NCI-H1436 (cell line): ENCODE measurements at places on chromosomes 2 and 18.
A peak's percentile ranks its signal among the peaks of the same experiment; 100 is the strongest.

DNA sequence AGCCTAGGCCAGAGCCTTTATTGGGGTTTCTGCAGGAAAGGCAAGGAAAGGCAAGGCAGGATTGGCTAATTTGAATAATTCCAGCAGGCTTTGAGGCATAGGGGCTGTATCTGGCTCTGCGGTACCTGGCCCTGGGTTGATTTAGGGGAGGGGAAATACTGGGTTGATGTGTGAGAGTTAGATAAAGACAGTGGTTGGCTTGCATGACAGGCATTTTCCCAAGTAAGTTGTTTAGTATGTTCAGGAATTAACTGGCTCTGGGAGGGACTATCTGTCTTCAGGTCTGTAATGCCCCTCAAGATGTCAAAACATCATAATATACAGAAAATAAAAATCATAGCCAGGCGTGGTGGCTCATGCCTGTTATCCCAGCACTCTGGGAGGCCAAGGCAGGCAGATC lies 98.7 kb downstream of the UBR3 start:
- DNase-seq = no peak

DNA sequence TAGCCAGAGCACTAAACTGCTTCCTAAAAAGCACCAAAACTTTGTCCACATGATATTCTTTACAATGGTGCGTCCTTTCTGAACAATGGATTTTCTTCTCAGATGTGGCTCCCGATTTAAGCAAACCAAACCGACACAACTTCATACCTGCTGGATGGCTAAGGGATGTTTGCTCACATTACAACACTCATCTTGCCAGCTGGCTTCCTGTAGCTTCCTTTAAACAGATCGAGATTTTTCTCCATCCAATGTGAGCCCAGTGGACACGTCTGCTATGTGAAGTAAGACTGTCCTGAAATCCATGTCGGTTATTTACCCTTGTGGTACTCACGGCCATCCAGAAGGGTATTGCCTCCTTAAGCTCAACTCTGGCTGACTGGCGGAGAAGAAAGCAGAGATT lies 126.5 kb downstream of the MAPK4 start:
- no peak for DNase-seq

- no peak for DNase-seq
Measured at GRCh38 chr2:13686262-13686661, 946.3 kb upstream of the LRATD1 start.

DNA sequence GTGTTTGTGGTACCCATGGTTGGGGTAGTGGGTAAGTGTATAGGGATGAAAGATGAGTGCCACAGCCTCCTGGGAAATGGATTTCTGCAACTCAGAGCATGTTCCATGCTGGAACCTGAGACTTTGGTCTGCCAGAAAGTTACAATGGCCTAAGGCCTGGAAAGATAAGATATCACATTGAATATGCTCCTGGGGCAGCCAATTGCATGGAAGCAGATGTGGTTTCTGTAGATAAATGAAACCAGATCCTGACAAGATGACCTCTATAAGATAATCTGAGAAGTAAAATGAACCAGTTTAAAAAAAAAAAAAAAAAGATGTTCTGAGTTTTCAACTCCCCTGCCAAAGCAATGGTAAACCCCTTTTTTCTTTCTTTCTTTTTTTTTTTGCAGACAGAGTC lies 91.4 kb upstream of the NCK2 start:
- no peak for DNase-seq

DNA sequence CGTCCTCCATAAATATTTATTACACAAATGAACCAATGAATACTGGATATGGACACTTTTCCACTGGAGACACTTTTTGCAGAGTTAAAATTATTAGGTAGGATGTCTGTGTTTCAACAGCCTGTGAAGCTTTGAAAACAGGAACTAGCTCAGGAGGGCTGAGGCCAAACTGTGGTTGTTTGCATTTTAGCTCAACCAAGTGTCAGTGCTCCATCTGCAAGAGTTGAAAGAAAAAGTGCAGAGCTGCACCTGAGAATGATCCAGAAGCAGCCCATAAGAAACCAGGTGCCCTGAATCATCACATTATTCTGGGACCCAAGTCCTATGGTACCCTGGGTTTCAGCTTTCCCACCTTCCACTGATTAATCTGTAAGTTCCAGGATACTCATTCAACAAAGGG lies 180.4 kb downstream of the TRIB2 start:
- no peak for DNase-seq

- DNase-seq = no peak
Measured at GRCh38 chr2:168767258-168767657, 35.2 kb upstream of the NOSTRIN start.

GRCh38 chr2:99507937-99508818 lies 18.4 kb upstream of the REV1 start:
- peak; percentile 92 for DNase-seq

DNA sequence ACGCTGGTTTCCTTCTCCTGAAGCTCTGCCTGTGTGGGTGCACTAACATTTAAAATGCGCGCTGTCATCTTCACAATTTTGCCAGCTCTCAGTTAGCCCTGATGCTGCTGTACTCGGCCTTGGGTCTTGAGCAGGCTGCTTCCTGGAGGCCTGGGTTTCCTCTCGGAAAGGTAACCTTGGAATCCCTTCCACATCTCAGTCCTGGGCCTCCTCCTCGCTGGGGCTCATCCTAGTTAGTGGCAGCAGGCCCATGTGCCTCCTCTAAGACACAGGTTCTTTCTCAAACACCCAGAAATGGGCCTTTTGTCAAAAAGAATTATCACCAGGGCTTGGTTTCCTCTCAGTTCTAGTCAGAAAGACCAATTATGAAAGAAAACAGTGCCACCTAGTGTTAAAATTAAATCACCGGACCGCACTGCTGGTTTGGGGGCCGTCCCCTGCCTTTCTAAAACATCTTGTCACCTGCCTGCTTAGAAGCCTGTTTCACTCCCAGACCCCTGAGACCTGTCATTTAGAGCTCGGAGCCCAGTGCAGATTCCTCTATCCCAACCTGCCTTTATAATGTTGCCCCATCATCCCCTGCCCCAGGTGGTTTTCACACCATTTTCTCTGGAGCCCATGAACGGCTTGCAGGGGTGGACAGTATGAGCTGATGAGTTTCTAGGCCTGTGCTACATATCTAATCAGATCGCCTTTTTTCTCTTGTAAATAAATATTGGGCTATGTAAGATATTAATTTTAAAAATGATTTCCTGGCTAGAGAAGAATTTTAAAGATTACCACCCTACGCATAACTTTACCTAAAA lies 42.4 kb downstream of the HK2 start:
- peak; percentile 32 for DNase-seq

GRCh38 chr2:12262681-12263436 lies 453.9 kb upstream of the TRIB2 start:
- no peak for DNase-seq

- no peak for DNase-seq
Measured at GRCh38 chr2:24104906-24105305, 18.2 kb downstream of the PFN4 start.

GRCh38 chr2:102000813-102001766 lies 9.3 kb downstream of the IL1R2 start:
- DNase-seq = no peak

- DNase-seq = no peak
Measured at GRCh38 chr2:76288146-76288545, 577.4 kb upstream of the GCFC2 start.

GRCh38 chr2:231710799-231711676 lies 2.7 kb downstream of the PTMA start:
- no peak for DNase-seq

- DNase-seq = no peak
Measured at GRCh38 chr2:191114403-191114886, 36.3 kb downstream of the STAT4 start.

- no peak for DNase-seq
Measured at GRCh38 chr2:44941551-44942234, at the start of gene SIX3. TSS of gene SIX3 (plus strand) at chr2:44941702. CDS start at chr2:44942105, 403 bp downstream.

GRCh38 chr2:225691711-225692110 lies 292.2 kb downstream of the NYAP2 start:
- DNase-seq = no peak

DNA sequence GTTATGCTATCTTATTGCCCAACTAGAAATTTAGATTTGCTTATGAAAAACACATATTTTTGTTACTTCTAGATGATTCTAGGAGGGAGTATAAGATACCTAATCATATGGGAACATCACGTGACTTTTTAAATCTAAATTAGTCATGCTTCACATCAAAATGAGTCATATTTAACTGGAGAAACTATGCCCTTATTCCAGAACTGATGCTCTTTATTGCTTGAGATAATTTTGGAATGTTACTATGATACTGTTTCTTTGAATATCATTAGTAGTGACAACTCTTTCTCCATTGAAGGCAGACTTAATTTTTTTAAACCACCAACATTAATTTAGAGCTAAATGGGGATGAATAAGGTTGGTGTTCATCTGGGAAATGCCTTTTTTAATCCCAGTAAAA lies 19.9 kb upstream of the ELAC1 start:
- DNase-seq = no peak

DNA sequence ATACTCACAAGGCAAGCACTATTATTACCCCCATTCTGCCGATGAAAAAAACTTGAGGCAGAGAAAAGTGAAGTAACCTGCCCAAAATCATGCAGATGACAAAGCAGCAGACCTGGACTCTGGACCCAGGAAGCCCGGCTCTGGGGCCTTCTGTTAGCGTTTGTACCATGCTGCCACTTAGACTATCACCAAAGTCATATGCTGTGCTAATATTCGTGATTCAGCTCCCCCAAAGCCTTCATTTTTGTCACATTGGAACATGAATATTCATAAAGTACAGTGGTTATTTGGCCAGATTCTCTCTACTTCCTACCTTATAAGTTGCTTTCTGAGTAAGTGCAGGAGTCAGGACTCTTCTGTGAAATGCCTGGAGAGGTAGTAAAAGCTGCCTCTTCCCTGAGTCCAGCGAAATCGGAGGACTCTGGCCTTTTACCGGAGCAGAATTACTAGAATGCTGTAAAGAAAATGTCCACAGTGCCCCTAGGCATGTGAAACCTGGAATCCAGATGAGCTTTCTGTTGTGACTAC lies 86.7 kb downstream of the FTCDNL1 start:
- DNase-seq = no peak

- DNase-seq = no peak
Measured at GRCh38 chr18:48777744-48778116, 173.0 kb downstream of the SMAD7 start.

DNA sequence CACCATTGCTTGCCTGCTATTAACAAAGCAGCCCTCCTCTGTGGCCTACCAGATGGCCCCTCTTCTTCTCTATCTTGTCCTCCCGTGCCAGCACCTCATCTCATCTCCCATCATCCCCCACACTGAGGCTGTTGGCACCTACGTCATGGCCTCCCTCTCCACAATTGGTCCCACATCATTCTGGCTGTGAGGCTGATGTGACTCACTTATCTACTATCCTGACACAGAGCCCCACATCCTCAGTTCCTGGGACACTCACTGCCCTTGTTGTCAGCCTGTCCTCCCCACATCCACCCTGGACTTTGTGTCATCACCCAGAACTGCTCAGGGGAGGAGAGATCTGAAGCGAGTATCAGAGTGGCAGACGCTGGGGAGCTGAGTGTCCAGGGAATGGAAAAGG lies 102.9 kb downstream of the MRO start:
- no peak for DNase-seq

GRCh38 chr2:151638191-151638933 lies 95.9 kb downstream of the NEB start:
- DNase-seq = no peak

DNA sequence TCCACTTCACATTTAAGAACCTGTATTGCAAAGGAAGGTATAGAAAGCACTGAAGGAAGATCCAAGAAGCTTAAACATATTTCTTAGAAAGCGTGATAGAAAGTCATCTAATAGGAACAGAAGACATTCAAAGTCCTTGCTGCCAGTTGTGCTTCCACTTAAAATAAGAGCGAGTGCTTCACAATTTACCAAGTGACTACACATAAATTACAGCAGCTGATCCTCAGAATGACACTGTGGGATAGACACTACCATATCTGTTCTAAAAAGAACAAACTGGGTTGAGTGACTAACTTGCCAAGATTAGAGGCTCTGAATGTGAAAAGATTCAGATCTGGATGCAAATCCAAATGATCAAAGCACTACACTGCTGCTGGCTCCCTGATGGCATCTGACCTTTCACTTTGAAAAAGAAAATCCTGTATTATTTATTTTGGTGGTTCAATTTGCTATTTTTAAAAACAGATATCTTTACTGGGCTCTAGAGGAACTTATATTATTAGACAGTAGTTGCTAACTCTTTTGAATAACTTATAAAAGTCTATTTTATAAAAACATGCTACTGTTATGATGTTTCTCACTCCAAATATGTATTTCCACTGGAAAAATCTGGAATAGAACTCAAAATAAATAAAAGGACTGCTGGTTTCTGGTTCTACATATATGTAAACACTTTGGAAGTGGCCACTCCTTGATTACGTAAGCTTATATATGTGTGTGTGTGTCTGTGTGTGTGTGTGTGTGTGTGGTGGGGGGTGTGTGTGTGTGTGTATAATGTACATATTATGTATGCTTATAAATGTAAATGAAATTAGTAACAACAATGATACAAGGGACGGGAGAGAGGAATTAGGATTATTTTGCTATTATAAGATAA lies 57.4 kb downstream of the KIDINS220 start:
- DNase-seq = no peak

- DNase-seq = no peak
Measured at GRCh38 chr2:18346344-18346743, 214.1 kb downstream of the RDH14 start.

- DNase-seq = no peak
Measured at GRCh38 chr2:175168564-175168945, 552 bp upstream of the ATF2 start.

GRCh38 chr2:231672617-231673347 lies 35.5 kb upstream of the PTMA start:
- peak; percentile 83 for DNase-seq

DNA sequence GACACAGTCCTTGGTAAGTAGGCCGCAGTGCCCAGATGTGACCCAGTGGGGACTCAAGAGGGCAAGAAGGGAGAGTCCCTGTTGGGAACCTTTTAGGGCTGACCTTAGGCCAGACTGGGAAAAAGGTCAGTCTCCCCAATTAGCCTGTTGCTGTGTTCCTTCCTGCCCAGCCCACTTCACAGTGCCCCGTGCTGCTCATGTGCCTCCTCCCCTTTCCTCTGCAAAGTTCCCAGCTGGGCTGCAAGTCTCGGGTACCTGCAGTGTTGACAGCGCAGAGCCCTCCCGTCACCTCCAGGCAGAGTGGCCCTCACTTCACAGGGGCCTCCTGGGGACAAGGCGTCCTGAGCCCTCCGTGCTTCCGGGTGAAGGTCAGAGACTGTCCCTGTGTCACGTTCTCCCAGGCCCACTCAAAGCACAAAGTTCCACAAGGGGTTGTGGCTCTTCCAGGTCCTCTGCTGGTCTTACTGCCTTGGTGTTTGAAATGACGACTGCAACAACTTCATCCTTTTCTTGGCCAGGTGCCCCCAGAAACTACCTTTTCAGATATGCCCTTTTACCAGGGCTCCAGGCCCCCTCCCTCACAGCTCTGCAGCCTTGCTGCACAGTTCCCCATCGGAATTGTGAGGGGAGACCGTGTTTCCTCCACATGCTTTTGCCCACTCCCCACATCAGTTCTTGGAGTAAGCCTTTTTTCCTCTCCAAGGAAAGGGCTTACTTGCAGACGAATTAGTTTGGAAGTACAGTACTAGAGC lies 225.8 kb downstream of the ALPK2 start:
- DNase-seq = no peak
